ENCODE measurements at places on chromosomes 6 and 20.

DNA sequence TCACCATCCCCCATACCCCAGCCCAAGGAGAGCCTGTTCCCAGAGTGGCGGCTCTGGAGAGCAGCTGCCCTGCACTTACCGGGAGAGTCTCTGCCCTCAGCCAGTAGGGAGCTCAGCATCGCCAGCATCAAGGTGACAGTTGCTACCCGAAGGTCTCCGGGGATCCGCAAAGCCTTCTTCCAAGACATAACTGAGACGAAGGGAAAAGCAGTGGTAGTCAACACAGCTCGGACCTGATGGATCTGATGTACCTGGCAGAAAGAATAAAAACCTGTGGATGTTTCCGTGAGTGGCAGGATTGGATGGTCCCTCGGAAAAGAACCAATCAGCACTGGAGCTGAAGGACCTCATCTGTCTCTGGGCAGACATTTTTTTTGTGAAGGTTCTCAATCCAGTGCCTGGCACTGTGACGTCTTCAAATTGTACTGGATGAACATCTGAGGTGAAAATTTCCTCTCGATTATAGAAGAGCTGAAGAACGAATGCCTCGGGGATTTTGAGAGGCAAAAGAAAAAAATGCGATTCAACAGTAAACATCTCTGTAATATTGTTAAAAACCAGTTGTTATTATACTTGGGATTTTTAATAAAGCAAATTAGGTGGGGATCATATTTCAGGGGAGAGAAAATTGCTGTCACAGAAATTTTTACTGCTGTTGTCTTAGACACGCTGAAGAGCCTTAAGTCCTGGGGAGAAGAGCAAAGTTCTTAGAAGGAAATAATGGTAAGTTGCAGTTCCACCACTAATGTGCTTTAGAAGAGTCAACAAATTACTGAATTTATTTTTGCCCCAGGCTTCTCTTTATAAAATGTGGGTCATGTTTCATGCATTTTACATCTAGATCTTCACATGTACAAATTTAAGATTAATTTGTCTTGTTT, at the start of gene HLA-DQB1:
TSS of gene HLA-DQB1 (minus strand) at position 238 of the 881 bp plus-strand sequence. CDS start at position 188, 50 bp downstream.
- no peak for DNase-seq

GRCh38 chr6:1864496-1864895, 254.8 kb downstream of the FOXC1 start:
- DNase-seq, result peak; percentile 15

DNA sequence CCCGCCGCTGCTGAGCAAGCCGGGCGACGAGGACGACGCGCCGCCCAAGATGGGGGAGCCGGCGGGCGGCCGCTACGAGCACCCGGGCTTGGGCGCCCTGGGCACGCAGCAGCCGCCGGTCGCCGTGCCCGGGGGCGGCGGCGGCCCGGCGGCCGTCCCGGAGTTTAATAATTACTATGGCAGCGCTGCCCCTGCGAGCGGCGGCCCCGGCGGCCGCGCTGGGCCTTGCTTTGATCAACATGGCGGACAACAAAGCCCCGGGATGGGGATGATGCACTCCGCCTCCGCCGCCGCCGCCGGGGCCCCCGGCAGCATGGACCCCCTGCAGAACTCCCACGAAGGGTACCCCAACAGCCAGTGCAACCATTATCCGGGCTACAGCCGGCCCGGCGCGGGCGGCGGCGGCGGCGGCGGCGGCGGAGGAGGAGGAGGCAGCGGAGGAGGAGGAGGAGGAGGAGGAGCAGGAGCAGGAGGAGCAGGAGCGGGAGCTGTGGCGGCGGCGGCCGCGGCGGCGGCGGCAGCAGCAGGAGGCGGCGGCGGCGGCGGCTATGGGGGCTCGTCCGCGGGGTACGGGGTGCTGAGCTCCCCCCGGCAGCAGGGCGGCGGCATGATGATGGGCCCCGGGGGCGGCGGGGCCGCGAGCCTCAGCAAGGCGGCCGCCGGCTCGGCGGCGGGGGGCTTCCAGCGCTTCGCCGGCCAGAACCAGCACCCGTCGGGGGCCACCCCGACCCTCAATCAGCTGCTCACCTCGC, 1.5 kb downstream of the ARID1B start:
- peak; percentile 83 for DNase-seq

- DNase-seq, result no peak
Measured at GRCh38 chr20:64137598-64138031, 26.6 kb upstream of the MYT1 start.

All from NCI-H146 (cell line).